ENCODE measurements at places on chromosomes 5 and 9. TPM values are rescaled to one million over a fixed set of nuclear protein-coding genes. Genes with fewer than 3 reads are reported as not detected.

Gene MSX2
- 2.4 TPM for total RNA-seq

Gene FGF18
- not detected for total RNA-seq

Gene DPYSL3
- 42.8 TPM for total RNA-seq

Gene CLK4
- 19.0 TPM for total RNA-seq

Gene DELE1
- 47.9 TPM for total RNA-seq

Gene URM1
- total RNA-seq = 59.2 TPM

Gene BSPRY
- not detected for total RNA-seq

Gene GLRA1
- total RNA-seq = not detected

Gene LRRC70
- 0.51 TPM for total RNA-seq

Gene ELOVL7
- total RNA-seq = not detected

Gene GNG10
- total RNA-seq = 116 TPM

Gene DAB2
- 211 TPM for total RNA-seq

Gene KCNMB1
- not detected for total RNA-seq

Data from GM23248 (cell line).